CD14-positive monocyte (primary cell): ENCODE measurements at places on chromosomes 4 and X.

DNA sequence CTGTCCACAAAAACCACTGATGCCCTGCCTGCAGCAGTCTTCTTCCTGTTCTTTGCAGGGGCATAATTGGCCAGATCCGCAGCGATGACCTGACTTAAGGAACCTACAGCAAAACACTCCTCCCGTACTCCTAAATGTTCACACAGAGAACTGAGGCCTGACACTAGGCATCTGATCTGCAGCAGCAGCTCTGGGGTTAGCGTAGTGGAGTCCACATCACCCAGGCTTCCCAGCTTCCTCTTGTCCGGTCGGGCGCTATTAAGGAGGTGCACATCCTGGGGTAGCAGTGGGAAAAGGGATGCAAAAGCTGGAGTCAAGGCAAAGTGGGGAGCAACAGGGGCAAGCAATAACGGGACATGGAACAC is 758 bp downstream of the SCFD2 start:
- peak overlapping the region; percentile 84 for H3K4me3 ChIP-seq
- DNase-seq: peak; percentile 11
- peak overlapping the region; percentile 42 for H3K27ac ChIP-seq

DNA sequence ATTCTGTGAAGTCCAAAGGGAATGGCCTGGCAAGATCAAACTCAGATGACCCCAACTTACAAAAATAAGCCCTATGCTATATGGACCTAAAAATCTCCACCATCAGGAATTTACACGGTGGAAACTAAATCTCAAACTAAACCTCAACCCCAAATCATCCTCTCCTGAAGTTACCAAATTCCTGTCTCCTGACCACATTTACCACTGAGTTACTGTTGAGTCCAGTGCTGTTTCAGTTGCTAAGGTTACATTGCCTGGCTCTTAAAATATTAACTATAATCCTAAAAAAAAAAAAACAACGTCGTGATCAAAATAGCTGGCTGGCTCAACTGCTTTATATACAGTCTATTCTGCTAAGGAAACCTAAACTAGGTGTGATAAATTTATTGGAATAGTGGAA is 315.2 kb upstream of the SLIT2 start:
- H3K27ac ChIP-seq: no peak overlapping the region
- DNase-seq: no peak
- no peak overlapping the region for H3K4me3 ChIP-seq
- H3K27me3 ChIP-seq: no peaks in the 10 kb centered on the region
- no peaks in the 10 kb centered on the region for H3K36me3 ChIP-seq

DNA sequence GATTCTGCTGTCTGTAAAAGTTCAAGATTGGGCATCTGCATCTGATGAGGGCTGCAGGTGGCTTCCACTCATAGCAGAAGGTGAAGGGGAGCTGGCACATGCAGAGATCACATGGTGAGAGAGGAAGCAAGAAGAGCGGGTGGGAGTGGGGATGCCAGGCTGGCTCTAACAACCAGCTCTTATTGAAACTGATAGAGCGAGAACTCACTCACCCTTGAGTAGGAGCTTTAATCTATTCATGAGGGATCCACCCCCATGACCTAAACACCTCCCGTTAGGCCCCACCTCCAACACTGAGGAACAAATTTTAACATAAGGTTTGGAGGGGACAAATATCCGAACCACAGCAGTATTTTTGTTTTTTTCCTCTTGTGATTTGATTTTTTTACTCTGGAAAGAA is 45.8 kb downstream of the PHOX2B start:
- no peak overlapping the region for H3K4me3 ChIP-seq
- no peaks in the 10 kb centered on the region for H3K36me3 ChIP-seq
- DNase-seq: no peak
- H3K27ac ChIP-seq: no peak overlapping the region
- H3K4me1 ChIP-seq: no peaks in the 10 kb centered on the region
- peaks cover 23% of the 10 kb centered on the region for H3K27me3 ChIP-seq

DNA sequence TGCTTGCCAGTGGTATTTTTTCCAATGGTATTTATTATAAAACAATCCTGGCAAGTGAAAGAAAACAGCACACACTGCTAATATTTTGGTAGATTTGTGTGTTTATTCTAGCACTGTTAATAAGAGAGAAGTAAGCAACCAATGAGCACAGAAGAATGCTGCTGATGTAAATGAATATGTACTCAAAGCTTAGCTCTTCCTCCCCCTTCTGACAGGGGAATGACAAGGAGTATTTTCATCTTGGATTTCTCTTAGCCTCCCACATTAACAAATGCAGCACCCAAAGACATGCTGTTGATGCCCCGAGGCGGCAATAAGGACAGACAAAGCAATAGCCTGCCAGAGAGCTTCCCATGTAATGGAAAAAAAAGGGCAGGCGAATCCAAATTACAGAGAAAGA is 18.6 kb downstream of the ARHGAP6 start:
- H3K27ac ChIP-seq: no peak overlapping the region
- no peaks in the 10 kb centered on the region for H3K27me3 ChIP-seq
- H3K4me3 ChIP-seq: no peak overlapping the region
- H3K4me1 ChIP-seq: no peaks in the 10 kb centered on the region
- DNase-seq: no peak
- no peaks in the 10 kb centered on the region for H3K36me3 ChIP-seq

GRCh38 chr4:181661090-181661489 is 582.1 kb upstream of the TENM3 start:
- no peaks in the 10 kb centered on the region for H3K27me3 ChIP-seq
- no peak overlapping the region for H3K4me3 ChIP-seq
- H3K4me1 ChIP-seq: no peaks in the 10 kb centered on the region
- no peaks in the 10 kb centered on the region for H3K36me3 ChIP-seq

DNA sequence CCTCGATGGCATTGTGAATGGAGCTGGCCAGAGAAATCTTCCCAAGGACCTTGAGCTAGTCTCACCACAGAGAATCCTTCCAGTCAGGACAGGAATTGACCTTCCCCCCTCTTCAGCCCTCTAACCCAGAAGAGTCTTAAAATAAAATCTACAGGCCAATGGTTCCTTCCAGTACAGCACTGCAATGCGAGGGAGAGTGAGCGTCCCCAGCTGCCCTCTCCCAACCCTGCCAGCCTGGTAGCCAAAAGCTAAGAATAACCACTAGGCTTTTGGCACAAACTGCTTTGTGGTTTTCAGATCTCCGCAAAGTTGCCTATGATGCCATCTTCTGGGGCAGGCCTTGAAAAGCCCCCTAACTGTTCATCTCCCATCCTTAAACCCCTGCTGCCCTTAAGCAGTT is 175.1 kb downstream of the AR start:
- no peak overlapping the region for H3K27ac ChIP-seq
- H3K4me3 ChIP-seq: no peak overlapping the region
- H3K4me1 ChIP-seq: peaks cover 22% of the 10 kb centered on the region
- no peaks in the 10 kb centered on the region for H3K27me3 ChIP-seq
- no peaks in the 10 kb centered on the region for H3K36me3 ChIP-seq

DNA sequence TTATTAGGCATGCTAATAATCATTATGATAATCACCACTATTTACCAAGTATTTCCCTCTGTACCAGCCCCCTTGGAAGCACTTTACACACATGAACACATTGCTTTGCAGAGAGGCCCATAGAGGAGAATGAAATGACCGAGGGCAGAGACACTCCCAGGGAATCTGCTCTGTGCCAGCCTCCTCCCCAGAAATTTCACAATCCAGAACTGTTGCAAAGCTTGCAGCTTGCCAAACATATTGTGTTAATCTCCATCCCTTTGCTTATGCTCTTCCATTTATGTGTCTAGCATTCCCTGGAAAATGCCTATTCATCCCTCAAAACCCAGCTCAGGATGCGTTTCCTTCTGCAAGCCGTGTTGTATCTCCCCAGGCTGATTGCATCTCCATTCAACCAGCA is 37.8 kb downstream of the CYTL1 start:
- H3K27me3 ChIP-seq: no peaks in the 10 kb centered on the region
- no peaks in the 10 kb centered on the region for H3K4me1 ChIP-seq
- no peak overlapping the region for H3K27ac ChIP-seq
- DNase-seq: no peak

DNA sequence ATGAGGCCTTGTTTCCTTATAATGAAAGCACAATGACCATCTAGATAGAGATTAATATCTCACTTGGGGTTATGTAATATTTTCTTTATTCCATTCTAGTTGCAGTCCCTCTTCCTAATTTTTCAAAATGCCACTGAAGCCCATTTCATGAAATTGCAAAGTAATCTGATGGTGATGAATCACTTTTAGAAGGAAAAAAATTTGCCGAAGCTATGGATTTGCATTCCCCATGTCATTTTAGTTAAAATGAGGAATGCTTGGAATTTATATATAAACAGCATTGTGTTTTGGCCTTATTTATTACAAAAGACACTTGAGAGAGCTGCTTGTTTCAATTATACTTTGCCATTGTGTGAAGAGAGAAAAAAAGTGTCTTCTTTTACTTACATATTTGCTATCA is 241.7 kb upstream of the TEX13A start:
- no peaks in the 10 kb centered on the region for H3K4me1 ChIP-seq
- H3K27ac ChIP-seq: no peak overlapping the region
- no peaks in the 10 kb centered on the region for H3K36me3 ChIP-seq
- no peak for DNase-seq
- H3K4me3 ChIP-seq: no peak overlapping the region

- no peak for DNase-seq
- no peaks in the 10 kb centered on the region for H3K4me1 ChIP-seq
- no peaks in the 10 kb centered on the region for H3K36me3 ChIP-seq
- H3K27ac ChIP-seq: no peak overlapping the region
- no peaks in the 10 kb centered on the region for H3K27me3 ChIP-seq
Measured at GRCh38 chr4:126404549-126404948, 1089.8 kb downstream of the FAT4 start.

DNA sequence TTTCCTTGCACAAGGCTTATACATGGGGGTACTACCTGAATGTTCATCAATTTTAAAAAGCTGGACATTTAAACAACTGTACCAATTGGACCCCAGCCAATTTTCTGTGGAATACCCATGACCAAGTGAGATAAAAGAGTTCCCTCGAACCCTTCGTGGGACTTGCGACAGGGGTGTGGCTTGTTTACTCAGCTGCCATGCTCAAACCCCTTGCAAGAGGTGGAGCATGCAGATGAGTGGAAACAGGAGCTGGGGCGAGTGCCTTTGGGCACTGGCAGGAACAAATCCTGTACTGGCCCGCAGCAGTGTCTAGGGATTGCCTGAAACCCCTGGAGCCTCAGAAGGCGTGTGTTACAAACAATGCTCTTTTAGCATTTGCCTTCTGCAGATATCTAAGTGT is 144.2 kb downstream of the PDHA2 start:
- no peak overlapping the region for H3K27ac ChIP-seq
- no peaks in the 10 kb centered on the region for H3K36me3 ChIP-seq
- no peak for DNase-seq
- H3K4me1 ChIP-seq: no peaks in the 10 kb centered on the region
- H3K27me3 ChIP-seq: no peaks in the 10 kb centered on the region
- no peak overlapping the region for H3K4me3 ChIP-seq

- no peaks in the 10 kb centered on the region for H3K36me3 ChIP-seq
- no peak within 1 kb of the TSS for H3K27ac ChIP-seq
- no peaks in the 10 kb centered on the region for H3K27me3 ChIP-seq
- no peak within 1 kb of the TSS for H3K4me3 ChIP-seq
- DNase-seq: peak; percentile 2
- peaks cover 4% of the 10 kb centered on the region for H3K4me1 ChIP-seq
Measured at GRCh38 chr4:71338846-71339593, at the start of gene SLC4A4. SLC4A4 (plus strand) TSS chr4:71339020.

- no peak overlapping the region for H3K4me3 ChIP-seq
- DNase-seq: peak; percentile 6
- H3K36me3 ChIP-seq: no peaks in the 10 kb centered on the region
- H3K27ac ChIP-seq: peak overlapping the region; percentile 40
Measured at GRCh38 chr4:76381986-76382385, 39.0 kb downstream of the CCDC158 start.

- H3K4me3 ChIP-seq: no peak overlapping the region
- H3K27me3 ChIP-seq: peaks cover 9% of the 10 kb centered on the region
- no peaks in the 10 kb centered on the region for H3K36me3 ChIP-seq
- no peaks in the 10 kb centered on the region for H3K4me1 ChIP-seq
Measured at GRCh38 chrX:51144828-51145442, 187.7 kb upstream of the NUDT10 start.

DNA sequence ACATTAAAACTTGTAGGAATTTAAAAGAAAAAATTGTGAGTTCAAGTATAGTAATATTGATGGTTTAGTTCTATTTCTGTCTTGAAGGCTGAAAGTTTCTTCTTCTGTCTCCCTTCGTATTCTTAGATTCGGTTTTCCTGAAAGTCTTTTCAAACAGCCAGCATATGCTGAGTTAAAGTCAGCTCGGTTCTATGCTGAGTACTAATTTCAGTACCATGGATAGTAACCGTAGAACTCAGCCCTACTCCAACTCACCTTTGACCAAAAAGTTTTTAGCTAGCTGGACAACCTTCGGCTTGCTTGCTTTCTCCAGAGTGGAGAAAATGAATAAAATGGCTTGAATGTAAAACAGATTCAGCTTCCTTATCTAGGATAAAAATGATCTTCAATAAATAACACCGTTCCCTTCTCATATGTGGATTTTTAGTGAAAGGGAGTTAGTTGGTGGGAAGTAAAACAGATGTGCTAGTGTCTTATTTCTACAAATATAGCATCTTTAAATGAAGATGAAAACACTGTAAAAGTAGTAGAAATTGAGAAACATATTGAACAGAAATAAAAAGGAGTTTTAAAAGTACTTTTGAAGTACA is 5.2 kb downstream of the POU4F2 start:
- H3K4me1 ChIP-seq: no peaks in the 10 kb centered on the region
- no peak overlapping the region for H3K4me3 ChIP-seq
- H3K27me3 ChIP-seq: peaks cover 97% of the 10 kb centered on the region
- no peak for DNase-seq

GRCh38 chrX:72245461-72246089 is 6.7 kb upstream of the ERCC6L start:
- H3K36me3 ChIP-seq: no peaks in the 10 kb centered on the region
- H3K4me3 ChIP-seq: no peak overlapping the region
- no peaks in the 10 kb centered on the region for H3K4me1 ChIP-seq

GRCh38 chr4:100009490-100009889 is 59.4 kb upstream of the H2AZ1 start:
- H3K4me3 ChIP-seq: no peak overlapping the region
- no peak for DNase-seq
- H3K4me1 ChIP-seq: no peaks in the 10 kb centered on the region
- H3K36me3 ChIP-seq: no peaks in the 10 kb centered on the region

DNA sequence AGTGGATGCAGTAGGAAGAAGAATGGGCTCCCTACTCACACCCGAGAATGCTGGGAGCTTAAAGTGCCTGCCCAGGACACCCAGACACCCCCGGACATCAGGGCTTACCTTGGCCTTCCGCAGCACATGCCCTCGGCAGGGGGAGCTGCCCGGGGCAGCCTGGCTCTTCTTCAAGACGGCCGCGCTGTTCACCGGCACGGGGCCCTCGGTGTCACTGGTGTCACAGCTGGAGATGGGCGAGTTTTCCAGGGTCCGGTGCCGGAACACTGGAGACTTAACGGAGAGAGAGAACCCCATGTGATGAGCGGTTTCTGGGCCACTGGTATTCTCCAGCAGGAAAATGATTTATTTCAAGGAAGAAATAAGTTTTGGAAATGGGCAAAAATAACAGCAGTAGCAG is 170.9 kb downstream of the AFAP1 start:
- H3K27ac ChIP-seq: no peak overlapping the region
- DNase-seq: no peak
- H3K4me3 ChIP-seq: no peak overlapping the region
- H3K4me1 ChIP-seq: no peaks in the 10 kb centered on the region
- no peaks in the 10 kb centered on the region for H3K36me3 ChIP-seq
- H3K27me3 ChIP-seq: no peaks in the 10 kb centered on the region

GRCh38 chr4:114040319-114041116 is 61.1 kb upstream of the ARSJ start:
- H3K36me3 ChIP-seq: no peaks in the 10 kb centered on the region
- no peaks in the 10 kb centered on the region for H3K4me1 ChIP-seq
- no peak overlapping the region for H3K27ac ChIP-seq
- no peaks in the 10 kb centered on the region for H3K27me3 ChIP-seq
- DNase-seq: no peak
- no peak overlapping the region for H3K4me3 ChIP-seq
